ENCODE measurements at places on chromosomes 7 and 10.

GRCh38 chr7:87128861-87129267 is 23.4 kb upstream of the DMTF1 start:
- DNase-seq = peak; percentile 80

GRCh38 chr10:51700228-51700817 is 928 bp upstream of the CSTF2T start:
- peak; percentile 86 for DNase-seq

DNA sequence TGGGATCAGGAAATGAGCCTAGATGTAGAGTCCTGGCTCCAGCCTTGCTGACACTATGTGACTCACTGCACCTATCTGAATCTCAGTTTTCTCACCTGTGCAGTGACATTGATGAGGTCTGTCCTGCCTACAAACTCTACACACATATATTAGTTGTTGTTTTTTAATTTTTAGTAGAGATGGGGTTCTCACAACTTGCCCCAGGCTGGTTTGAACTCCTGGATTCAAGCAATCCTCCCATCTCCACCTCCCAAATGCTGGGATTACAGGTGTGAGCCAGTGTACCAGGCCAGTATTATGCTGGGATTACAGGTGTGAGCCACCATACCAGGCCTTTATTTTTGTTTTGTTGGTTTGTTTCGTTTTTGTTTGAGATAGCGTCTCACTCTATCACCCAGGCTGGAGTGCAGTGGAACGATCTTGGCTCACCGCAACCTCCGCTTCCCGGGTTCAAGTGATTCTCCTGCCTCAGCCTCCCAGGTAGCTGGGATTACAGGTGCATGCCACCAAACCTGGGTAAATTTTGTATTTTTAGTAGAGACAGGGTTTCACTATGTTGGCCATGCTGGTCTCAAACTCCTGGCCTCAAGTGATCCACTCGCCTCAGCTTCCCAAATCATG is 11.8 kb upstream of the DDIT4 start:
- DNase-seq = no peak

- DNase-seq = no peak
Measured at GRCh38 chr7:150003304-150003810, 129.6 kb downstream of the ATP6V0E2 start.

DNA sequence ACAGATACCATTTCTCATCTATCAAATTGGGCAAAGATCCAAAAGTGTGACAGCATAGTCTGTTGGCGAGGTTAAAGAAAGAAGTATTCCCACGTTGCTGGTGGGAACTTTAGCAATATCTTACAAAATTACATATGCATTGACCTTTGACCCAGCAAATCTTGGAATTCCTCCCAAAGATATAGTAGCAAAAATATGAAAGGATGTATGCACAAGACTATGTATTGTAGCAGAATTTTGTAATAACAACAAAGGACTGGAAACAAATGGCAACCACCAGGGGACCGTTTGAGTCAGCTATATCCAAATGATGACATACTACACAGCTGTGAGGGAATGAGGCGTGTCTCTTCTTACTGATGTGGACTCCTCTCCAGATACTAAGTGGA is 50.2 kb downstream of the KCNH2 start:
- peak; percentile 47 for DNase-seq

DNA sequence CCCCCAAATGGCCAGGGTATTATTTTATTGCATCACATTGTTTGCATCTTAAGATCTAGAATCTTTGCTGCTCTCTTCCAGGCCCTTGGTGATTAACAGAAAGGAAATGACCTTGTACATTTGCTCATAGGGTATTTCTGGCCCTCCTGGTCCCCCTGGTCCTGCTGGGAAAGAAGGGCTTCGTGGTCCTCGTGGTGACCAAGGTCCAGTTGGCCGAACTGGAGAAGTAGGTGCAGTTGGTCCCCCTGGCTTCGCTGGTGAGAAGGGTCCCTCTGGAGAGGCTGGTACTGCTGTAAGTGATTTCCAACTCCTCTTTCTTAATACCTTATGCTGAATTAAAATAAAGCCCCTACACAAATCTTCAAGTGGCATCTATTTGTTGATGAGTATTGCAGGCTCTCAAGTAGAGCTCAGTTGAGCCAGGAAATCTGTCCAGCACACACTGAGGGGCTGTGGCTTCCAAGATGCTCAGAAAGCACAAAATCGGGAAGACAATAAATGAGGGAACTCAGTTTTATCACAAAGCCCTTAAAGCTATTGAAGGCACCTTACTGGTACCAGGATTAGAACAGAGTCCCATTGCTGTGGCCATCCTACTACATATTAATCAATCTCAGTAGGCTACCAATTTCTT is 28.2 kb downstream of the COL1A2 start:
- no peak for DNase-seq

- peak; percentile 4 for DNase-seq
Measured at GRCh38 chr10:49505076-49505475, 33.8 kb downstream of the ERCC6 start.

DNA sequence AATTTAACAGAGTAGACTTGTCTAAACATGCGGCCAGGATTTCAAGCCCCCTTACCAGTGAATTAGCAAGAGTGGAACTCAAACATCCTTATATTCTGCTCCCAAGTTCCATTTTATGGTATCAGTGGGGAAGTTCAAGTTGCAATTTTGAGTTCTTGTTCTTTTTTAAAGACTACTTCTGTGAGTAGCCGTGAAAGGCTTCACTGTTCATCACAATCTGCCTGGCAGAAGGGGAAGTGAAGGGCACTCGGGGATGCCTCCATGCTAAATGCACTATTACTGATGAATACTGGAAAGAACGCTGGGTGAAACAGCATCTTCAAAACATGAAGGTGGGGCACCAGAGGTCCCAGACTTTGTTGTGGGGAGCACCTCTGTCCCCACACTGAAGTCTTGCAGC is 22.4 kb upstream of the FGL2 start:
- no peak for DNase-seq

DNA sequence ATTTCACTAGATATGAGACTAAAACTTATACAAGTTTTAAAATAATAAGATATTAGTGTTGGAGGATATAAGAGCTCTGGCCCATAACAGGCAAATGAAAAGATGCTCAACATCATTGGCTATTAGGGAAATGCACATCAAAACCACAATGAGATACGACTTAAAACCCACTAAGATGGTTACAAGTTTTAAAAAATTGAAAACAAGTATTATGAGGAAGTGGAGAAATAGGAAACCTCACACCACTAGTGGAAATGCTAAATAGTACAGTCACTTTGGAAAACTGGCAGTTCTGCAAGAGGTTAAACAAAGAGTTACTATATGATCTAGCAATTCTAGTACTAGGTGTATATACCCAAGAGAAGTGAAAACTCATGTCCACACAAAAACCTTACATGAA is 17.2 kb downstream of the PANK1 start:
- no peak for DNase-seq

GRCh38 chr7:24464861-24465260 is 108.4 kb upstream of the PALS2 start:
- DNase-seq = no peak

DNA sequence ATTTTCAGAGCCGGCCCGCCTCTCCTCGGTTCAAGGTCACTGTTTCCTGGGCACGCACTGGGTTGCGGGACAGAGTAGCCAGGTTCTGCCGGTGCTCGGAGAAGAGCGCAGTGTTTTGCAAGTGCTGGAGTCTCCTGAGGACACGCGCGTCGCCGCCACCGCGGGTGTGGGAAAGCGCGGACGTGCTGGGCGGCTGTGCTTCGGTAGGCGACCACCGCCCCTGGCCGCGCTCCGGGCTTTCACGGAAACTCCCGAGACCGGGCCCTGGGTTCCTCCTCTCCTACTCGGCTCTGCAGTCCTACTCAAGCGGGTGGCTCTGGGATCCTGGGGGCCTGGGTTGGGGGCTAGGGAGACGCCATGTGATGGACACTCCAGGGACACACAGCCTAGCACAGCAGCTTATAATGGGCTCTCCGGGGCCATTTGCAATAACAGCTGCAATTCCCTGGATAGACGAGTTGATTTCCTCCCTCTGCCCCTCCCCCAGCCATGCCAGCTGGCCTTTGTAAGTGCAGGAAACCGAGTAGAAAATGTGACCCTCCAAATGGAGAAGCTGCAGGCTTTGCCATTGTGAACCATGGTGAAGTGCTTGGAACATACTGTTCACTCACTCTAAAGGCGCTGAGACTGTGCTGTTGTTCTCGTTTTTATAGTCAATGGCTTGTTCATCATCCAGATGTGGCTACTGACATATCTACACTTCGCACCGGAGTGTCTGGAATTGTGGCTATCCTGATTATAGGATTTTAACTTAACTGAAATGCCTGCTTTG is 2.1 kb downstream of the FRAT1 start:
- peak; percentile 75 for DNase-seq

- DNase-seq = no peak
Measured at GRCh38 chr10:79319115-79319771, 28.0 kb upstream of the PPIF start.

DNA sequence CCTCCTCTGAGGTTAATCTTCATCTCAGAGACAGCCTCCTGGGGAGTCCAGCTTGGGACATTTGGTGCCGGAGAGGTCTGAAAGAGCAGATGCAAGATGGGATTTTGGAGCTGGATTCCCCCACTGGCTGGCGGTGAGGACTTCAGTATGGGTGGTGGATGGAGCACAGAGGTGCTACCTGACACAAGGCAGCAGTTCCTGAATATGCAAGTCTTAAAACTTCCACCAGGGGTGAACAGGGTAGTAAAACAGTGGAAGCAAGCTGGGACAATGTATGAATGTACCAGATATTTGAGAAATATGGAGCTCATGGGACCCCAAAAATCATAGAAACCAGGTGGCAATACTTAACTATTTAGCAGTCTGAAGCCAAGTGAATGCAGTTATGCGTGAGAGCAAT is 4.8 kb upstream of the TAF3 start:
- peak; percentile 4 for DNase-seq

All from NCI-H69 (cell line).